Activated naive CD4-positive, alpha-beta T cell (primary cell): ENCODE measurements at places on chromosomes 6 and 20.

DNA sequence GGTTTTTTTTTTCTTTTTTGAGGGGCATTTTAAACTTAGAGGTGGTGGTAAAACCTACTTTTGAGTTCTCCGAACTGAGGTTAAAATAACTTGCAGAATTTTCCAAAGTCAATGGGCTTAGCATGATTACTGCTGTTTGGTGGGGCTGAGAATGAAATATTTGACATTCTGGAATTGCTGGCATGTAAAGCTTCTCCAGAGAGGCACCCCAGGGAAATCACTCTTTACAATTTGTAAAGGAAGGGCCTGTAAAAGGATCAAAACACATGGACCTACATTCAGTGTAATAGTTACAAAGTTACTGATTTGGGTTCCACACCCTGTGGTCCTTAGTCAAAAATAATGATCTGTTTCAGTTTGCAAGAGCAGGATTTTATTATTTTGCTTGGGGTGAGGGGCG, 5.5 kb downstream of the FAM217B start:
- DNase-seq = no peak

GRCh38 chr20:23086931-23087411, 847 bp upstream of the CD93 start:
- no peak for DNase-seq

DNA sequence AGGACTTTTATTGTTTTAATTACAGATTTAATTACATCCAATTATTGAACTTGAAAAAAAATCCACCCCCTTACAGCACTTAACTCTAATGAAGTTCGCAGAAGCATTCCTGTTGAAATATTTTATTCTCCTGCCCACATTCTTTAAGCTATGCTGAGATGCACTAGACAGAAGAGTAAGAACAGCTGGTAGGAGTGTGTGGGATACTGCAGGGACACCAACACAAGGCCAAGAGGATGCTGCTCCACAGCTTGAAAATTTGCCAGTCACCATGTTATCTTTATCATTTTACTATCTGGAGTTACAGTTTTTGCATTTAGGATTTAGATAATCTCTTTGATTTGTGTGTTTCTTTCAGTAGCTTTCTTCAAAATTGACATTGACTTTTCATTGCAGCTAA, 180.7 kb downstream of the EPHA7 start:
- DNase-seq = no peak

GRCh38 chr6:32088487-32089049, 20.6 kb downstream of the TNXB start:
- DNase-seq = no peak

DNA sequence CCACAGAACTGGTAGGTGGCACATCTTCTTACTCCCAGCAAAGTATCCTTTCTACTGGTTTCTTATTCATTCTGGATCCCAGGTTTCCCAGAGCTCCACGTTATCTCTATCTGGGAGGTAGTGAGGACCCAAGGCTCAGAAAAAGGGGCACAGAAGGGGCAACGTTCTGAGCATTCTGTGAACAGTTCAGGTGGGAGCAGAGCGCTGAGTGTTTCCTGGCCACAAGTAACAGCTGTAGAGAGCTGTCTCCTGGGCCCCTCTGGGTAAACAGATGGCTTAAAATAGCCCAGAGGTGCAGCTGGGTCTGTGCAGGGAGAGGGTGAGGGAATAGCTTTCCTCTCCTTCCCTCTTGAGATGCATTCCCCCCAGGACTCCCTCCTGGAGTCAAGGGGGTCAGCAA, 2.1 kb downstream of the APOBEC2 start:
- no peak for DNase-seq

- no peak for DNase-seq
Observed at GRCh38 chr6:44275749-44276648, 5.7 kb downstream of the TMEM151B start.

DNA sequence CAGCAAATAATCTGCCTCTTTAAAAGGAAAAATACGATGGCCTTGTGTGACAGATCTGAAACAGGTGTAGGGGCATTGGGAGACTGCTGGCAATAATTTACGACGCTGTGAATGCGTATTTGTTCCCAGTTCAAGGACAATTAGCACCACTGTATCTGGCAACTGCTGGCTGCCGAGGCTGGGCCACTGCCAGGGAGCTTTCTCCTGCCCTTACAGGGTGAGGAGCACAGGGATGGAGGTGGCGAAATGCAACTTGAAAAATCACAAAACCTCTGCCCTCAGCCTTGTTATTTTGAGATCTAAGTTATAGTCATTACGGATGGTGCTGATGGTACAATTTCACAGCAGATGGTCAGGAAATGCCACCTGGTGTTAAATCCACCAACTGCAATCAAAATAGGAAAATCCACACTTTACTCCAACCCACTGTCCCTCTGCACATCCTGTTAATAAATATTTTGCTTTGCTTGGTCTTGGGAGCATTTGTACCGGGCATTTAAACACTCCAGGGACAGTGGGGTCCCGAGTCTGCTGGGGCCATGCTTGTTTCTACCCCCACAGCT, 6.4 kb downstream of the MYLK4 start:
- DNase-seq = no peak

GRCh38 chr6:151493161-151493803, 535 bp upstream of the CCDC170 start:
- no peak for DNase-seq

DNA sequence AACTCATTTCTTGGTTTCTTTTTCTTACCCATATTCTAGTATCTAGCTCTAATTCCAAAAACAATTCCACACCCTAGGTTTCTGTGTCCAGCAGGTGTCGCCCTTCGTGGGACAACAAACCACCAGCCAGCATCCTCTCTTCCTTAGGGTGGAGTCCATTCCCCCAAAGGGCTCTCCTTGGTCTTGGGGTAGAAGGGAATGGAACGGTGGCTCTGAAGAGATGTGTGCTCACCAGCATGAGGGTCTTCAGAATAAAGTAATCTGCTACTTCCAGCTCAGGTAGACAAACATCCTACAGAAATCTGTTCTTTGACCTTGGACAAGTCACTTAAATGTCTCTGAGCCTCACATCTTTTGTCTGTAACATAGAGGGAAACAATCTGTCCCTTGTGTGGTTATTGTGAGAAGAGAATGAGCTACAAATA, 7.2 kb downstream of the HLA-DMB start:
- peak; percentile 28 for DNase-seq

DNA sequence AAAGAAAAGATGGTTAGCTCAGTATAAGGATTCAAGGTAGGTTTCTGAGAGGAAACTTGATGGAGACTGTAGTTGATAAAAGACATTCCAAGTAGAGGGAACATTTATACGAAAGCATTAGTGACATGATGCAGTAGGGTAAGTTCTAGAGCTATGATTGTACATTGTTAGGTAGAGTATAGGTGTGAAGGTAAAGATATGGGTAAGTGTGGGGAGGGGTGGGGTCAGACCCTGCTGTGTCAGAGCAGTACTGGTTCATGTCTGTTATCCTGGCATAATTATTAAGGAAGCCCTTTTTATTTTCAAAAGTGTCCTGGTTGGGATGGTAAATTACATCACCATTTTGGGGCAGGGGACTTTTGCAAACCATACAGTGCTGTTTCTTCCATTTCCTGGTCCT, 635.8 kb downstream of the COL12A1 start:
- no peak for DNase-seq

DNA sequence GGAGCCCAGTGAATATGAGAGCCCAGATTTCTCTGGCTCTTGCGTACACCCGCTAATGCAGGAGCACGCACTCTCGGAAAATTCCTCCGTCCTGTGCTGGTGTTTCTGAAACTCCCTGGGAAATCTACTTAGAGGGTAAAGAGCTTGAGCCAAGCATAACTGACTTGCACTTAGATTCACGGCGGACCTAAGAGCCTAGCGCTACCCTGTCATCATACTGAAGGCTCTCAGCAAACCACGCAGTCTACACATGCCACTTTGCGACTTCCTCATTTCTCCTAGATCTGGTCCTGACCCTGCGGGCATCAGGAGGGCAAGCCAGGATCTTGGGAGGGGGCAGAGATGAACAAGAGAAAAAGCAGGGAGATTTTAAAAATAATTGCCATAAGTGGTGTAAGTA, 324.7 kb downstream of the CD83 start:
- DNase-seq = no peak

DNA sequence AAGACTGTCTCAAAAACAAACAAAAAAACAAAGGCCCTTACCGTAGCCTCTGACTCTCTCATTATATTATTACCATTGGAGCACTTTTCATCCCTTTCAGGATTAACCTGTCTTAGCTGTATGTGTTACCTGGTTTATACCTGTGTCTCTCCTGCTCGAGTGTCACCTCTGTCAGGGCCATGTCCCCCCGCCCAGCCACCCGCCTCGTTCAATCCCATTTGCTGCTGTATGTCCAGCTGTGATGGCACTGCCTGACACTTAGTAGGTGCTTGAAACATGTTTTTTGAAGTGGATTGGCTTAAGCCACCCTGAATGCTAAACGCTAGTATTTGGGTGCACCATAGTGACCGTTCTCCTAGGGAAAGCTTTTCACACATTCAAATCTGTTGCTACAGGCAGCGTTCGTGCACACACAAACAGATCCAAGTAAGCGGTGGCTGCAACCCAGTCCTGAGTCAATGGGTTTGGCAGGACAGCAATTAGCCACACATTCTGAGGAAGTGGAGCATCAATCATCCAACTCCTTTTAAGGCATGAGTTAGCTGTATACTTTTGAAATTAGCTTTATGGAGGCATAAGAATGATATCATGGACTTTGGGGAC, 98.9 kb upstream of the ZNF217 start:
- DNase-seq = no peak

- no peak for DNase-seq
Observed at GRCh38 chr6:89602166-89602565, 36.4 kb downstream of the LYRM2 start.

- DNase-seq = no peak
Observed at GRCh38 chr20:59776059-59776603, 157.3 kb downstream of the SYCP2 start.

DNA sequence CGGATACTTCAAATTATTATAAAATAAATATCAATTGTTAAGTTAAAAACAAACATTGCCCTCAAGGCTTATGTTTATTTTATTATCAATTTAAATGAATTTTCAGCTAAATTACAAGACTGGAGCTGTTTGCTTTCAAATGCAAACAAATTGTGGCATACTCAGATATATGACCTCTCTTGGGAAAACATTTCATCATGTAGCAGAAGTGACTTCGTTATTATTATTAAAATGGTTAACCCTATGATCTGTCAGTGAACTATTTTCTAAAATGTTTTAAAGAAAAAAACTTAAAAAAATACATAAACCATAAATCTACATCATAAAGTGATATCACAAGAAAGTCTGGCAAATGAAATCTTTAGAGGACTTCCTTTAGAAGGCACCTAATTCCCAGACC, 72.5 kb downstream of the MAN1A1 start:
- no peak for DNase-seq

DNA sequence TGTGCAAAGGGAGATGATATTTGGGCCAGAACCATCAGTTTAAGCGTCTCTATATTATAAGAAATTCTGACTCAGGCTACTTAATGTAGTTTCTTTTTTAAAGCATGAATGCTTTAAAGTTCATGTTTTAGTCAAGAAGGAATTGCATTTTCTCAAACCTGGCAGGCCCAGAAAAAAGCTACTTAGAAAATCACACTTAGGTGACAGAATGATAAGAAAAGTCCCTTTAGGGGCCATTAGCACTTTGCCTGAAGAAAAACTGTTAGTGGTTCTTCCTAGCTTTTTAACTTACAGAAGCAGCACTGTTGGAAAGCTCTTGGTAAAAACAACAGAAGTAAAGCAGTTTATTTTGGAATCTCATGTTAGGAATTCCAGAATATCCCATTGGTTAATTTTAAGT, 387.8 kb downstream of the PLCB1 start:
- no peak for DNase-seq

DNA sequence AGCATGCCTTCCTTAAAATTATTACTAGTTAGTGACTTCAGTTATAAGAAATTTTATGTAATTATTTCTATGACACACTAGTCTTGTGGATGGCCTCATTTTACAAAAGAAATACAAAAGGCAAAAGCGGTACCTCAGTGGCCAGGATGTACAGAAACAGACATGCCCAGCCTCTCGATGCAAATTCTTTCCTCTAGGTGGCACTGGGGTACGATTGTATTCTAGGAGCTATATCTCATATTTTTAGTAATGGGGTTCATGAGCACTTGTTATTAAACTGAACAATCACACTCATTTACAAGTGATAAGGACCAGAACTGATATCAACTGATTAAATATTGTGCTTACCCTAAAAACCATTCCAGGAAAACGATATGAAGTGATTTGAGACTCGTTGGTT, 59.8 kb downstream of the SOD2 start:
- no peak for DNase-seq

- no peak for DNase-seq
Observed at GRCh38 chr20:55205665-55206064, 730.3 kb downstream of the DOK5 start.

GRCh38 chr6:88220493-88220892, 54.3 kb upstream of the CNR1 start:
- DNase-seq = no peak

- no peak for DNase-seq
Observed at GRCh38 chr20:37714978-37715672, 21.3 kb downstream of the CTNNBL1 start.

DNA sequence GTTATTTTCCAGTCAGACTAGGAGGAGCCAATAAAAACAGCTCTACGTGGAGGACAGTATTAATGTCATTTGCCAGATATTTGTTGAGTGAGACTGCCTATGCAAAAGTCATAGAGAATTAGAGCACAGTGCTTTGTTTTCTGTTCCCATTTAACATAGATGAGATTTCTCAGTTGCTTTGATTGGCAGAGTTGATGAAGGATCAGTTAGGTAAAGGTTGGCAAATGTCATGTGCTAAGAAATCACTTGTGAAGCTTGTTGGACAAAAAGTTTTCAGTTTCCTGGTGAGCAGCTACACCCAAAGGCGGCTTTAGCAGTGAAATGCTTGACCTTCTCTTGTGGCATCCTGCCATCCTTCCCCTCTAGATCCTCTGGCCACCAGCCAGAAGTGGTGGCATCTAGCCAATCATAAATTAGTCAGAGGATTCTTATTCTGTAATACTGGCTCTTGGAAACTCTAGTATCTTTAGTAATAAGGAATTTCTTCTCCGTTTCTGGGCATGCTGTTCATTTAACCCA, 37.0 kb downstream of the BCKDHB start:
- DNase-seq = no peak

- DNase-seq = no peak
Observed at GRCh38 chr20:44637522-44638372, 13.8 kb downstream of the ADA start.

GRCh38 chr6:3538536-3538935, 81.7 kb upstream of the SLC22A23 start:
- no peak for DNase-seq

DNA sequence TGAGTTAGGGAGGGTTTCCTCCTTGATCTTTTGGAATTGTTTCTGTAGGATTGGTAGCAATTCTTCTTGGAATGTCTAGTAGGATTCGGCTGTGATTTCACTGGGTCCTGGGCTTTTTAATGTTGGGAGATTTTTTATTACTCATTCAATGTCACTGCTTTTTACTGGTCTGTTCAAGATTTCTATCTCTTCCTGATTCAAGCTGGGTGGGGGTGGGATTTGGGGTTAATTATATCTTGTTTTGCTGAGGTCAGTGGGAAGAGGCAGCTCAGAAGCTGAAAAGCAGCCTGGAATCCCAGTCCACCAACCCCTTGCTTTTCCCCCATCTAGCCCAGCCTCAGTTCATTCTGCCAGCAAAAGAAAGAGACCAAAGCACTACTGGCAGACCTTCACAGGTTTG, 39.6 kb downstream of the SUMO4 start:
- no peak for DNase-seq
